GM12878 (cell line): ENCODE measurements at places on chromosomes 4 and X. TPM values are rescaled to one million over a fixed set of nuclear protein-coding genes. Genes with fewer than 3 reads are reported as not detected.

VCX3B gene
- not detected in 2 replicates for total RNA-seq

TASL gene
- total RNA-seq: 11.8 and 12.4 TPM in 2 replicates

CPZ gene
- not detected in 2 replicates for total RNA-seq

PDZD4 gene
- 0.15 TPM in 1 of 2 replicates, not detected in the other for total RNA-seq

NAP1L2 gene
- total RNA-seq: 3.6 and 3.9 TPM in 2 replicates

CPXCR1 gene
- not detected in 2 replicates for total RNA-seq

SPANXN3 gene
- total RNA-seq: not detected in 2 replicates

RNF175 gene
- not detected in 2 replicates for total RNA-seq

PITX2 gene
- total RNA-seq: not detected in 2 replicates

GSPT2 gene
- 11.8 and 12.0 TPM in 2 replicates for total RNA-seq

UGT8 gene
- 0.43 and 0.82 TPM in 2 replicates for total RNA-seq

TLR6 gene
- total RNA-seq: 19.1 and 22.4 TPM in 2 replicates

C4orf17 gene
- not detected in 2 replicates for total RNA-seq

JAKMIP1 gene
- 14.2 and 15.0 TPM in 2 replicates for total RNA-seq

STPG2 gene
- total RNA-seq: 0.13 TPM in 1 of 2 replicates, not detected in the other

FGFR3 gene
- total RNA-seq: 0.33 and 0.37 TPM in 2 replicates

CTAG2 gene
- total RNA-seq: not detected in 2 replicates

DMRTC1B gene
- not detected in 2 replicates for total RNA-seq

CXCL11 gene
- not detected in 2 replicates for total RNA-seq

IL21 gene
- not detected in 2 replicates for total RNA-seq

TNIP3 gene
- 0.56 and 0.62 TPM in 2 replicates for total RNA-seq

SH2D1A gene
- total RNA-seq: 0.29 and 0.33 TPM in 2 replicates

MAGEA9B gene
- not detected in 2 replicates for total RNA-seq

TENM3 gene
- total RNA-seq: 0.26 and 0.35 TPM in 2 replicates

HTN1 gene
- total RNA-seq: not detected in 2 replicates

COL25A1 gene
- total RNA-seq: not detected in 2 replicates

RENBP gene
- total RNA-seq: 4.9 and 6.8 TPM in 2 replicates

NLGN4X gene
- 0.11 and 0.21 TPM in 2 replicates for total RNA-seq

PCSK1N gene
- not detected in 2 replicates for total RNA-seq
